ENCODE measurements at places on chromosomes 2 and 18.

DNA sequence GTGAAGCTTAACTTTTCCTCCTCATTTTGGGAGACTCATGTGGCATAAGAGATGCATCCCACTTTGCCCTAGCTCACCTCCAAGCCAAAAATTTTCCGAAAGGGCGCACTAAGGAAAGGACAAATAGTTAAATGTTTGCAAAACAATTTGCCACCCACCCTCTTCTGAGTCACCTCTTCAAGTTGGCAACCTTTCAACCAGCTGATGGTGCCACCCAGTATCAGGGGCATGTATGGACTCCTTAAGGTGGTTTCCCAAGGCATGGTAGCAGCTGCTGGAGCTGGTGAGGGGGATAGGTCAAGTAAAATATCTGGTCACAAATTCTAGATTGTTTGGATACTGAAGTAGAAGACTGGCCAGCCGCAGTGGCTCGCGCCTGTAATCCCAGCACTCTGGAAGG, 17.2 kb upstream of the ITGAV start:
- no peak for DNase-seq

GRCh38 chr2:143263066-143263625, 133.9 kb downstream of the ARHGAP15 start:
- DNase-seq: no peak

- DNase-seq: no peak
These were observed 122.2 kb upstream of the MAP3K20 start for GRCh38 chr2:172953411-172953810.

GRCh38 chr2:160423126-160423525, 70.5 kb downstream of the RBMS1 start:
- DNase-seq: no peak

GRCh38 chr2:219369447-219369861, 18.3 kb downstream of the DNPEP start:
- DNase-seq: peak; percentile 57

- no peak for DNase-seq
These were observed 60.4 kb upstream of the COPS8 start for GRCh38 chr2:237025090-237025865.

GRCh38 chr2:237254369-237254861, 159.5 kb downstream of the COL6A3 start:
- no peak for DNase-seq

DNA sequence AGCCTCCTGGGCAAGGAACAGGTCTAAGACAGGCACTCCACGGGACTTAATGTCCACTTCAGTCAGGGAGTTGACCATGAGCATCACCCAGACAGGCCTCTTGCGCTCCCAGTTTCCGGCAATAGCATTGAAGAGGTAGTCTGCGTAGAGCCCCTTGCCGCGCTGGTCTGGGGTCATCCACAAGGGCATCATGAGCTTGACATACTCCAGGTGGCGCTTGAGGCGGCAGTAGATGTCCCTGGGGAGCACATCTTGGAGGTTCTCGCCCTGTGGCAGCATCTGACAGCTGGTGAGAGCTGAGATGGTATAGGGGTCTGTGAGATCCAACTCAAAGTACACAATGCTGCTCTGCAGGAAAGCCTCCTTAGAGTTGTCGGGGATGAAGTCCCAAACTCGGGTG, 10.6 kb downstream of the TRABD2A start:
- DNase-seq: no peak

- DNase-seq: no peak
These were observed 132.2 kb upstream of the GULP1 start for GRCh38 chr2:188159484-188159883.

DNA sequence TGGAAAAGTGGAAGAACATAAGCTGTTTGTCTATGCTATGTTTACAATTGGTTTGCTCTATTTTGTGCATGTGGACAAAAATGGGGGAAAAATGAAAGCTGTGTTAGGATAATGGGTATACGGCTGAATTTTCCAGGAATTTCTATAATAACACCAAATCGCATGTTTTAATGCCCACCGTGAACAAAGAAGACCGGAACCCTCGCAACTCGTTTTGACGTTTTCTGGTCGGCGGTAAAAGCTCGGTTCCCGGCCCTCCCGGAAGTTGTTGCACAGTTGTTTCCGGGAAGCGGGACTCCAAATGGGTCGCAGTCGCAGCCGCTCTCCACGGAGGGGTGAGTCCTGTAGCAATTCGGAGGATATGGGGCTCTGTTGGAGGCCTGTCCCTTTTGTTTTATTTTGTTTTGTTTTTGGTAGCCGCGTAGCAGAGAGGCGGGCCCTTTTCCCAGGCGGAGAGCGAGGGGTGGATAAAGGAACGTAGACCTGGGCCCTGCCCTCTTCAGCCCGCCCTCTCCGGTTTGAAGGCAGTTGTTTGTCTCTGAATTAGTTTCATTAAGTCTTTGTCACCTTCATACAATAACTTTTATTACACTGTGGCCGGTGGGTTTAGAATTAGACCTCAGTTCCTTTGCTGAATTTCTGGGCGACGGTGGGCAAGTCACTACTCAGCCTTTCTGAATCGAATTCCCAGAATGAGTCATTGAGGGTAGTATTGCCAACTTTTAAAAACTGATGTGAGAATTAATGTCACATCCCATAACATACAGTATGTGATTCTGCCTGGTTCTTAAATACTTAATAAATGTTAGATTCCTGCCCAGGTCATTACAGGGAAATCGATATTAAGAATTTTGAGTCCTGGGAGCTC, at the start of gene SNRNP27:
SNRNP27 (plus strand) TSS at position 273 of the 868 bp plus-strand sequence; CDS start at position 302, 29 bp downstream.
- DNase-seq: peak; percentile 85

- DNase-seq: no peak
These were observed 77.5 kb downstream of the BIN1 start for GRCh38 chr2:127029350-127030051.

DNA sequence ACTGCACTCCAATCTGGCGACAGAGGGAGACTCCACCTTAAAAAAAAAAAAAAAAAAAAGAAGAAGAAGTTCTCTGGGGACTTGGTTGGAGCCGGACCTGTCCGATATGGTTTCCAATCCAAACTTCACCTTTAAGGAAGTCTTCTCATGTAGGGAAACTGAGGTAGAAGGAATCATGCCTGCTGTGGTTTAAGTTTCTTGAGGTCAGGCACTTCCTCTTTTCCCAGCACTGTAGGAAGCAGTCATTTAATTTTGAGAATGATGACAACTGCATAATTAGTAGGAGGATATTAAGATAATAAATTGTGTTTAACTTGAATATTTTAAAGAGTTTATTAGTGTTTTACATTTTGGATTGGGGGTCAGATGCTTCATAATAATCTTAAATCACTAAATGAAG, 62.9 kb downstream of the KCNE4 start:
- DNase-seq: no peak

GRCh38 chr2:67828066-67828465, 234.7 kb downstream of the C1D start:
- DNase-seq: peak; percentile 35

GRCh38 chr2:175251425-175252041, 70.0 kb upstream of the ATP5MC3 start:
- peak; percentile 47 for DNase-seq

- DNase-seq: no peak
These were observed 236.9 kb downstream of the BCL11A start for GRCh38 chr2:60316381-60317033.

DNA sequence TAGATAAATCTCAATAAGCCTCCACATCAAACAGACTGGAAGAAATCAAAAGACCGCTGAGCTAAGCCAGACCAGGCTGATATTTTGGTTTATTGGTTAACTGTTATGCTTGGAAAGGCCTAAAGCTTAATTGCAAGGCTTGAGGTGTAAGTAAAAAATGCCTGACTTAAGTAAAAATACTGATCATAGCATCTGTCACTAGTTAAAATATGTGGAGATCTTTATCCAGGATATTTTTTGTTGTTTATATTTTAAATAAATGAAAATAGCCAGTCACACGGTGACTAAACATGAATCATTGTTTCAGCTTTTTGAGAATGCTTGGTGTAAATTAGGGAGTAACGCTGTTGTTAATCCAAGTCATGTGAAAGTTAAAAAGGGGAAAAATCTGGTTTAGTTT, 127.9 kb downstream of the THADA start:
- no peak for DNase-seq

- no peak for DNase-seq
These were observed 53.2 kb upstream of the CCDC85A start for GRCh38 chr2:56130463-56131070.

DNA sequence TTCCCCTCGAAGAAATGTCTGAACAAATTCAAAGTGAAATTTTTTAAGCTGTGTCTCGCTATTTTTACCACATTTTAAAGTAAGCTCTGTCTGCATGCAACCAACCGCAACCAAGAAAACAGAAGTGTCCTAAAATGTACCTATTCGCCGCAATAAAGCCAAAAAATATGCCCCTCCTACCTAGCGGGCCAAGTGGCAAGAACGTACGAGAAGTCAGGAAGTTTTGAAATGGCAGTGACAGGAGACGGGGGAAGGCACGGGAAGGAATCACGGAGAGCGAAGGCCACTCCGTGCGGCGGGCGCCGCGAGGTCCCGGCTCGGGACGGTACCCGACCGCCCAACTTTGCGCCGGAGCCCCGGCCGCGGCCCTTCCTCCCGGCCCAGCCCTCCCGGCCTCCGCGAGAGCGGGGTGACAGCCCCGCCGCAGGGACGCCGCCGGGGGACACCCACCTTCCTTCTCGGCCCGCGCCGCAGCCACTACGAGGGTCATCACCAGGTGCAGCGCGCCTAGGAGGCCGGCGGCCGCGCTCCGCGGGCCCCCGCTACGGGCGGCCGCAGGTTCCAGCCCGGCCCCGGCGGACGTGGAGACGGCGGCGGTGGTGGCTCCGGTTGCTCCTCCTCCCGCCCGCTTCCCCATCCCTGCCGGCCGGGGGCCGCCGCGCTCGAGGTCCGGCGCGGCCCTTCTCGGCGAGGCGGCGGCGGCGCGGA, 568 bp downstream of the TMEM131 start:
- DNase-seq: peak; percentile 63

GRCh38 chr18:64119916-64120315, 29.0 kb downstream of the LINC00305 start:
- no peak for DNase-seq

DNA sequence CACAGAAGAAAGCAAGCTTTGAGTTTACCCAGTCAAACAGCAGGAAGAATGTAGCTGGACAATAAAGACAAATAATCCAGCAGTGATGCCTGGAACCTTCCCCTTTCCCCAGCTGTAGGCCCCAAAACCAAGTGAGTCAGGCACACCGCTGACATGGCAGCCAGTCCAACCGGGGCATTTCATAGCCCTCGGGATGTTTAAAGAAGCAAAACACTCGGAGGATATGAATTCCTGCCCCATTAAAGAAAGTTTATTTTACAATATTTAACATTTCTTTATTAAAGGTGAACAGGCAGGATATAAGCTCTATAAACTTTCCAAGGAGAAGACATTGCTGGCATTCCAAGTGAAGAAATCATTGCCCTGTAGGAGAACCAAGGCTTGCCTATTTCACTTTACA, 507.6 kb upstream of the TNP1 start:
- DNase-seq: no peak

DNA sequence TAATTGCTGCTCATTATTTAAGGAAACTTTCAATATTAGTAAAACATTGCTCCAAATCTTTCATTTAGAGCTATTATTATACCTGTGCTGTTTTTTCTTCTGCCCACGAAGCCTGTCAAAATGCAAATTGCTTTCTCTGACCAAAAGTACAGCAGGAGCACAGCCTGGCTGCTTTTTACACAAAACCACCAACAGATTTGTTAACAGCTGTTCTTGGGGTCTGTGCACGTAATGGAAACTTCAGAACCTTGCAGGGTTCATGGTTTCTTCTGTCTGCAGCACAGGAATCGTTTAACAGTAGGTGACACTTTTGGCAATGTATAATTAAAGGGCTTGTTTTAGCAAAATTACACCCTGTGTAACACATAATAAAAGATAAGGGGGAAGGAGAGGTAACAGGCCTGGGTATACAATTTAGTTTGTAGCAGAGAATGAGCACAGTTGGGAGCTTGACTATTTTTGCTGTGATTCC, 447.3 kb downstream of the KCNJ3 start:
- no peak for DNase-seq

DNA sequence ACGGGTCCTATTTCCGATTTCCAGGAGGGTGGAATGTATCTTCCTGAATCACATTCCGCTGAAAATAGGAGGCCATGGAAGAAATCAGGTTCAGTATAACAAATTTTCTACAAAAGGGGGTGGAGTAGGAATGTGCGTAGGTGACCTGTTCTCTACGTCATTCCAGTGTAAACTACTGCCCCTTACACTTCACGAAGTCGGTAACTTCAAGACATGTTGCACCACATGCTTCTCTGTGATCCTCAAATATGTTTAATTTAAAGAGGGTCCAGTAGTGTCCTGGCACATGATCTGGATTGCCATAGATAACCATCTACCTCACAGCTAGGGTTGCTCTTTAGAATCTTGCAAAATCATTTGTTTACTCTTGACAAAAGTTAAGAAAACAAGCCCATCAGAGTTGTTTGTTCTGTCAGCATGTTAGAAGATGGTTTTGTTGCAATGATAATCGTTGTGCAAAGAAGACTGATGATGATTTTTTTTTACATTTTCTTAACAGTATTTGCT, 7.5 kb upstream of the CPS1 start:
- no peak for DNase-seq

- no peak for DNase-seq
These were observed 7.3 kb downstream of the RAX start for GRCh38 chr18:59265974-59266369.

- DNase-seq: no peak
These were observed 396.8 kb upstream of the NETO1 start for GRCh38 chr18:73264562-73264921.

DNA sequence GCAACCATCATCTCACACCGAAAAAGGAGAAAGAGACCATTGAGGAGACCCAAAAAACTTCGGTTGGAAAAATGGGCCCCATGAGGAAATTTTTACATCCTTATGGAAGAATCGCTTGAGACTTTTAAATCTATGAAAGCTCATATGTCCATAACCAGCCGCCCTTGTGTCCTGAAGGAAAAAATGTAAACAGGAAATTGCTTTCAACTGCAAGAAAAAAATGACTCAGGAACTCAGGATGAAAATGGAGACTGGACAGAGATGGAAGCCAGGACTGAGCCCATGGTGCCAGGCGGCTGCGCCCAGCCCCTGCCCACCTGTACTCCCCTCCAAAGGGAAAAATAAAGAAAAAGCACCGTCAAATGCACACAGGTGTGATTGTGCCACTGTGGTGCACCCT, 81.5 kb upstream of the SLC66A3 start:
- no peak for DNase-seq

GRCh38 chr2:225779829-225780228, 380.3 kb downstream of the NYAP2 start:
- no peak for DNase-seq

DNA sequence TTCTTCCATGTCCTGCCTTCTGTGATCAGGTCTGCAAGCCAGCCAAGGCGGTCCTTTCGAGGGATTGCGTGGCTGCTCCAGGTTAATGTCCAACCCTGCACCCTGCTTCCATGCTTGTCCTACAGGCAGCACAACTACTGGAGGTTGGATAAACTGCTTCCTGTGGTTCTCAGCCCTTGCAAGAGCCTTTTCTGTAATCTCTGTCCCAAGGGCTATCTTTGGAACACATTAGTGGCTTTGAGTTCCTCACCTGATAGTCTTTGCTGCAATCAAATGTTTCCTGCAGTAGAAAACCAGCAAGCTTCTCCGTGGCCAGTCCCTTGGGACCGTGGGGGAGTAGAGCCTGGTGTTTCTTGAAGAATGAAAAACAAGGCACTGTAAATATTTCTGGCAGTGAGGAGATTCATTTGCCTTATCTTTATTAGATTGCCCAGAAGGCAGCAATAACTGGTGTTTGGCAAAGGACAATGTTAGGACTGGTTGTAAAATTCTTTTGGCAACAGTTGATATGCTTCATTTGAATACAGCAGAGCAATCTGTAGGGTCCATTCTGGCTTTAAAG, 214.4 kb downstream of the FHOD3 start:
- peak; percentile 69 for DNase-seq

Measured in DMS79 treated with DMSO at 0.1 percent for 48 hours (cell line).